Head of caudate nucleus (tissue), 42 donors: ENCODE measurements at places on chromosomes 7 and 10.

DNA sequence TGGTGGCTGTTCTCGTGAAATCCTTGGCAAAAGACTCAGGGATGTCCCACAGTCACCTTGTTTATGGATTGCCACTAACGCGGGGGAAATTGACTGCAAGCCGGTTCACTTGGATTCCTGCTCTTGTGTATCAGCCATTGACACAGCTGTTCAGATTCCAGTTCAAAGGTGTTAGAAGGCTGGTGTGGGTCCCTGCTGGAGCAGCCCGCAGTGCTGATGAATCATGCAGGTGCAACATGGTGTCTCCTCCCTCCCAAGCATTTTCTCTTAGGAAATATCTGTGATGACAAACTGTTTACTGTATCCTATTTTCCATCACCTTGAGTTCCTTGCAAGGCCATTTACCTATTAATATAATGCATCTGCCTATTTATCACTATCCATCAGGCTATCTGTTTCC is 170.1 kb downstream of the GATA3 start:
- DNase-seq, result no peak

DNA sequence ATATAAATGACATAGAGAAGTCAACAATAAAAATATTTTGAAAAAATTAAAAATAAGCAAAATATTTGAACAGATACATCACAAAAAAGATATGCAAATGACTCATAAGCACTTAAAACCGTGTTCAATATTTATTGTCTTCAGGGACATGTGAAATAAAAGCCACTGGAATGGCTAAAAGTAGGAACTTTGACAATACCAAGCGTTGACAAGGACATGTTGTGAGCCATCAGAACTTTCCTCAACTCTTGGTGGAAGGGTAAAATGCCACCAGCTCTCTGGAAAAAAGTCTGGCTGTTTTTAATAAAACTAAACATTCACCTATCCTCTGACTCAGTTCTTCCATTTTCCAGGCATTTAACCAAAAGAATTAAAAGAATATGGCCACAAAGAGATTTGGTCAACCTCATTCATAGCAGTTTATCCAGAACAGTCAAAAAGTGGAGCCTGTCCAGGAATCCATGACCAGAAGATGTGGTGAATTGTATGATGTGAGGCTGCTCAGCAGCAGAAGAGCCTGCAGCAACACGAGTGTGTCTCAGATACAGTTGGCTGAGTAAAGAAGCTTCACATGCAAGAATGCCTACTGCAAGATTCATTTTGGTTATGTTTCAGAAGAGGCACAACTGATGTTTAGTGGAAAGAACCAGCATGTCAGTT is 7.1 kb upstream of the KLF6 start:
- DNase-seq, result no peak

DNA sequence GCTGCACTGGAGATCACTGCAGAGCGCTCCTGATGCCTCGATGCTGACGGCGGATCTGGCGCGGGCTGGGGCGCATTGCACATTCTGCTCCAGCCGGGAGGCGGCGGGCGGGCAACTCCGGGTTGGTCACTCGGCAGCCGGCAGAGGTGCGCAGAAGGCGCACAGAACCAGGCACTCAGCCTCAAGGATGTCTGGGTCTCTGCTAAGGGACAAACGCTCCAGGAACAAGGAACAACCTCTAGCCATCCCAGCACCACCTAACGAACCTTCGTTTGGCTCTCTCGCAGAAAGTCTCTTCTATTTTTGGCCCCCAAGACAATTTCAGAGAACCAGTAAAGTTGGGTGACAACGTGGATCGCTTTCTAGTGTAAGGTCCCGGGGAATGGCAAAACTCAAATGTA is 254.6 kb downstream of the OTUD1 start:
- DNase-seq, result peak; percentile 34

DNA sequence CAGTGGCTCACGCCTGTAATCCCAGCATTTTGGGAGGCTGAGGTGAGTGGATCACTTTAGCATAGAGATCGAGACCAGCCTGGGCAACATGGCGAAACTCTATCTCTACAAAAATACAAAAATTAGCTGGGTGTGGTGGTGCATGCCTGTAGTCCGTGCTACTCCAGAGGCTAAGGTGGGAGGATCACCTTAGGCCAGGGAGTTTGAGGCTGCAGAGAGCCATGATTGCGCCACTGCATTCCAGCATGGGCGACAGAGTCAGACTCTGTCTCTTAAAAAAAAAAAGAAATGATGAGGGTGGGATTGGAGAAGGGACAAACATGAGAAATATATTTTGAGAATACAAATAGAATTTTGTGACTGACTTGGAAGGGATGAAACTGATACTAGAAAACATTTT is 76.9 kb downstream of the SHOC2 start:
- DNase-seq, result no peak

DNA sequence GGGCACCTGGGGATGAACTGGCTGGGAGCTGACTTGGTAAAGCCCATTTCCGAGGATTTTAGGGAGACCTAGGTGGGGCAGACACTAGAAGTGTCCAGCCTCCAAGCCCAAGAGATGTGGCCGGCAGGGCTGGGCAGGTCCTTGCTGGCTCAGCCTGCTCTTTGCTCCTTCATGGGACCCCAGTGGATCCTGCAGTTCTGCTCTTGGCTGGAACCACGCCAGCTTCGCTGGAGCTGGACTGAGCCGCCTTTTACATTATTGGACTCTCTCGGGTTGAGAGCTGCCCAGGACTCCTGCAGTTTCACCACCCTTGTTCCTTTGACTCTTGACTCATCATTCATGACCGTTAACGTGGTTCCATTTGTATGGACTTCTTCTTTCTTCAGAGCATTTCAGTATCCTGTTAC is 5.7 kb downstream of the PPIF start:
- DNase-seq, result no peak
